ENCODE measurements at places on chromosomes 3 and 15.

GRCh38 chr3:66401157-66401550, 99.7 kb downstream of the LRIG1 start:
- peak; percentile 84 for DNase-seq

GRCh38 chr15:56729561-56729960, 3.7 kb downstream of the ZNF280D start:
- DNase-seq: no peak

DNA sequence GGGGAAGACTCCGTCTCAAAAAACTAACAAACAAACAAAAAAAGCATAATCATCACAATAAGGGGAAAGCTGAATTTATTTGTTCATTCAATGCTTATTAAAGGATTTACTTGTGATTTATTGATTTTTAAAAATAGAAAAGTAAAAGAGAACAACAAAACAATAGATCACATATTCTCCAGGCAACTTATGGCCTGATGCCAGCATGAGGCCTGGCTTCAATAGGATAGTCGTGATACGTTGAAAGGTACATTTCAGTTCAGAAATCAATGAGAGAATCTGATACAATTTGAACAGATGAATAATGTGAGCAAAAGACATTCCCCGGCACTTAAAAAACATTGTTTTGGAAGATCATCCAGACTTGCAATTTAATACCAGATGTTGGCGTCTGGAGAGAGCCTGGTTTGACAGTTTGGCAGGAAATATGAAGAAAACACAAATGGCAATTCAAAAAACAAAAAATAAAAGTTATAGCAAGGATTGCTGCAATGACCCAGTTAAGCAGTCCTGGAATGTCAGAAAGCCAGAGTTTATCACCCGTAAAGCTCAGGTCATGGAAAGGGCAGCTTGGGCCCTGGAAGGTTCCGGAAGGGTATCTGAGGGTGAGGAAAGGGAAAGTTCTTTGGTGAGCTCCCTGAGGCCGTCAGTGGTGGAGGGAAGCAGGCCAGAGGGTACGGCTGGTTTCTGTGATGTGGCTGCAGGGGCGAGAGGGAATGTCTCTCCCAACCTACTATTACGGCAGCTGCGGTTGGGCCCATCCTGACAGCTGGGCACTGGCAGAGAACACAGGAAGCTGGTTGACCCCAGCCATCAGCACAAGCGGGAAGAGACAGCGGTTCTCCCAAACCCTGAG, 230.2 kb upstream of the HES1 start:
- DNase-seq: no peak

DNA sequence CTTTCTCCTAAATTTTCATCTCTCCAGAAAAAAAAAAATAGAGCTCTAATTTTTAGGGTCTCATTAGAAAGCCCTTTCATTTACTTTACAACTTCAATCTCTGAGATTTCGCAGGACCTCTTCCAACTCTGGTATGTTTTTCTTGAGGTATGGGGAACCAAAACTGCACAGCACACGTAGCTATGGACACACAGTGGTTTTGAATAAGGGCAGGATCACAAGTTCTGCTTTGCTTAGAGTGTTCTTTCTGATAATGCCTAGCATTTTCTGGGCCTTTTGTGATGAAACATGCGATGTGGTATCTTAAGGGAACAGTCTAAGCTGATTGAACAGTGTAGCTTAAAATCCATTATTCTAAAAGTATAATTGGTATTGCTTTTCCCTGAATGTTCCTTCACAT, 25.3 kb downstream of the ZNF592 start:
- DNase-seq: no peak

DNA sequence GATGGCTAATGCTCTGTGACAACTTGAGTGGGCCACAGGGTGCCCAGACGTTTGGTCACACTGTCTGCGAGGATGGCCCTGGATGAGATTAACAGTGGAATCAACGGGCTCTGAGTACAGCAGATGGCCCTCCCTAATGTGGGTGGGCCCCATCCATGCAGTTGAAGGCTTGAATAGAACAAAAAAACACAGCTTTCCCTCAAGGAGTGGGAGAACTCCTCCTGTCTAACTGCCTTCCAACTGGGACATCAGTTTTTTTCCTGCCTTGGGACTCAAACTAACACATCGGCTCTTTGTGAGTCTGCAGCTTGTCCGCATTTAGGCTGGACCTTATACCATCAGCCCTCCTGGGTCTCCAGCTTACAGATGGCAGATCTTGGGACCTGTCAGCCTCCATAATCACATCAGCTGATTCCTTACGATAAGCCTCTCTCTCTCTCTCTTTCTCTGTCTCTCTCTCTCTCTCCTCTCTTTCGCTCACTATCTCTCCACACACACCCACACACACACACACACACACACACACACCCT, 20.8 kb downstream of the FAM174B start:
- DNase-seq: no peak

DNA sequence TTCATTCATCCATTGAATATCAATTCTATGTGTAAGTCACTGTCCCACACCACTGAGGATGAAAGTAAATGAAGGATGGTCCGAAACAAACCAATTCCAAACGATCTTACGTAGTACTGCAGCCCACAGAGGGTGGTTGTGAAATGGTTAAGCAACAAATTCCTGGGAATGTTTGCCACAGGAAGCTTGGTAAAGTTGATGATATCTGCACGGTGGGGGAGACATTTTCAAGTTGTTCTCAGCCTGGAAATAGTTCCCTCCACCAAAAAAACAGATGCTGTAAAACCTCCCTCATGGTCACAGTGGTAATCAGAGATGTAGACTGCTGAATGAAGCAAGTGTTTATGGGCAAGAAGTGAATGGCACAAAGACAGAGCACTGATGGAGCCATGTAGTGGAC, 35.9 kb upstream of the BNC1 start:
- DNase-seq: no peak

DNA sequence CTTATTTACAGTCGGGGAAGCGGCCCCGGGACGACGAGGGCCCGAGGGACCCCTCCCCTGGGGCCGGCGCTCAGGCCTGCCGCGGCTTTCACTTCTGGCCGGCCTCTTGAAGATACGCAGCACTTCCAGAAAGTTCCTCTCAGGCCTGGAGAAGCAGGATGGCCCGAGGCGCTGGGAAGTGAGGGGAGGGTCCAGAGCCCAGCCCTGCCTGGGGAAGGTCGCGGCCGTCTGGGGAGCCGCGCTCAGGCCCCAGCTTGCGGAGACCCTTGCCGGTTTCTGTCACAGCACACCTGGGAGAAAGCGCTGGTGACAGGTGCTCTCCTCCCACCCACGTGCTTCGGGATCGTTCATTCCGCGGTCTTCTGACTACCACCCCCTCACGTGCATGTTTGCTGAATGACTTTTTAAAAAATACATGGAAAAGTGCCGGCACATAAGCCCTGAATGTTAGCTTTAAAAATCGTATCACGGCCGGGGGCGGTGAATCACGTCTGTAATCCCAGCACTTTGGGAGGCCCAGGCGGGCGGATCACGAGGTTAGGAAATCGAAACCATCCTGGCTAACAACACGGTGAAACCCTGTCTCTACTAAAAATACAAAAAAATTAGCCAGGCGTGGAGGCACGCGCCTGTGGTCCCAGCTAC, 727 bp upstream of the TM2D3 start:
- DNase-seq: no peak

GRCh38 chr3:193803288-193803687, 210.3 kb downstream of the OPA1 start:
- no peak for DNase-seq

- DNase-seq: no peak
Measured at GRCh38 chr3:66659056-66659455, 158.2 kb upstream of the LRIG1 start.

Data from M059J (cell line).